Stimulated activated CD8-positive, alpha-beta memory T cell treated with anti-CD3 and anti-CD28 coated beads, Interleukin-7, amount 100 ng/mL, for 48 hours (primary cell): ENCODE measurements at places on chromosomes 3 and 15.

DNA sequence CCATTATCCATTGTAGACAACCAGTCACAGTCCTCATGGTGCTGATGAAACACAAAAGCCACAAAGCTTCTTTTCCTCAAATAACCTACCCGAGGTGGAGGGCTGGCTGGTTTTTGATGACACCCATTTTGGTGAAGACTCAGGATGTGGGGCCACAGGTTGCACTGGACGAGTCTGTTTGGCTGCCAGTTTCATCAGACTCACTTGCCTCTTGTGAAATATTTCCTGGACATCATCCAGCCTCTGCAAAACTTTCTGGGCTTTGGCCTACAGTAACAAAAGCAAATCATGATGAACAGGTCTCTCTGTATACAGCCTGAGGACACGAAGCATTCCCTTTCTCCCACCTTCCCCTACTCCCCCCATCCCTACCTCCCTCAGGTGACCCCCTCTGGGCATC is 42.2 kb downstream of the B3GNT5 start:
- no peak for DNase-seq

GRCh38 chr3:56753206-56753820 is 48.4 kb downstream of the ARHGEF3 start:
- DNase-seq: no peak

GRCh38 chr3:13092621-13093617 is 19.7 kb upstream of the IQSEC1 start:
- DNase-seq: no peak

DNA sequence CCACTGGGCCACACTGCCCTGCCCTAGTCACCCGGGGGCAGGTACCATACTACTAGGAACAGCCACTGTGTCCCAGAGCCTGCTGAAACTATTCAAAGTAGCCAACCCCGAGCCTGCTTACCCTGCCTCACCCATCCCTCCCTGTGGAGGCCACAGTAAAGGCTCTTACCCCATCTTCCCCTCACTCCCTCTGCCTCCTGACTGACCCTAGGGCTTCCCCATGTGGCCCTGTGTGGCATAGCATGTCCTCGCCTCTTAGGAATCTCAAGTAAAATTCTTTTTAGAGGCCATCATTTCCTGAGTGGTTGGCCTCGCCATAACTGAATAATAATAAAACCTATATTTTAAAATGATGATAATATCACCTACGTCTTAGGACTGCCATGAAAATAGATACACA is 112.2 kb upstream of the SLC6A11 start:
- DNase-seq: no peak

GRCh38 chr3:72299321-72299802 is 514.4 kb upstream of the PROK2 start:
- no peak for DNase-seq

- no peak for DNase-seq
Observed at GRCh38 chr3:146283781-146284445, 33.0 kb upstream of the PLSCR4 start.

GRCh38 chr3:118587037-118587741 is 447.5 kb downstream of the IGSF11 start:
- DNase-seq: no peak

DNA sequence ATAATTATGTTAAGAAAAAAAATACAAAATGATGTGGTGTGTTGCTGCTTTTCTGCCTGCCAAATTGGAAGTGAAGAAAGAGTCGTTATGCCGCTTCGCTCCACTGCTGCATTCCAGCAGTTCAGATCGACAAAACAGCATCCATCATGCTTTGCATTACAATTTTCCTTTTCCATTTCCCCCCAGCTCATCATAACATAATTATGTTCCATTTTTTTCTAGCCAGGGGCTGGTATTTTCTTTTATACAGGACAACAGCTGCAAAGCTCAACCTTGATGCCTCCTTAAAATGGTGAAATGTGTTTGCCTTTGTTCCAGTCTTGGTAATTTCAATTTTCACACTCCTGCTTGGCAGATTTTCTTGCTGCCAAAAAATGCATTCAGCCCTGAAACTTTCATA is 44.9 kb upstream of the KBTBD12 start:
- DNase-seq: no peak

- no peak for DNase-seq
Observed at GRCh38 chr3:184907681-184908649, 96.0 kb downstream of the VPS8 start.

- no peak for DNase-seq
Observed at GRCh38 chr3:99774467-99774866, 43.2 kb upstream of the CMSS1 start.

GRCh38 chr3:119831941-119832371 is 50.1 kb downstream of the NR1I2 start:
- DNase-seq: no peak

DNA sequence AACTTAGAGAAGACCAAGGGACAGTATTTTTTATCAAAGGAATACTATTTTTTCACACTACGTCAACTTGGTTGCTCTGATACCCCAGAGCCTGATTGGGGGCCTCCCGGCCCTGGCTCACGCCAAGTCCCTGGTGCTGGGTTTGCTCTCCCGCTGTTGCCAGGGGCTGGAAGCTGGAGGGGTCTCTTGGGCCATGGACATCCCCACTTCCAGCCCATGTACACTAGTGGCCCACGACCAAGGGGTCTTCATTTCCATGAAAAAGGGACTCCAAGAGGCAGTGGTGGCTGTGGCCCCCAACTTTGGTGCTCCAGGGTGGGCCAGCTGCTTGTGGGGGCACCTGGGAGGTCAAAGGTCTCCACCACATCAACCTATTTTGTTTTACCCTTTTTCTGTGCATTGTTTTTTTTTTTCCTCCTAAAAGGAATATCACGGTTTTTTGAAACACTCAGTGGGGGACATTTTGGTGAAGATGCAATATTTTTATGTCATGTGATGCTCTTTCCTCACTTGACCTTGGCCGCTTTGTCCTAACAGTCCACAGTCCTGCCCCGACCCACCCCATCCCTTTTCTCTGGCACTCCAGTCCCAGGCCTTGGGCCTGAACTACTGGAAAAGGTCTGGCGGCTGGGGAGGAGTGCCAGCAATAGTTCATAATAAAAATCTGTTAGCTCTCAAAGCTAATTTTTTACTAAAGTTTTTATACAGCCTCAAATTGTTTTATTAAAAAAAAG is 20.3 kb upstream of the BSN start:
- DNase-seq: no peak

- DNase-seq: no peak
Observed at GRCh38 chr3:194279701-194280360, 71.3 kb downstream of the CPN2 start.

DNA sequence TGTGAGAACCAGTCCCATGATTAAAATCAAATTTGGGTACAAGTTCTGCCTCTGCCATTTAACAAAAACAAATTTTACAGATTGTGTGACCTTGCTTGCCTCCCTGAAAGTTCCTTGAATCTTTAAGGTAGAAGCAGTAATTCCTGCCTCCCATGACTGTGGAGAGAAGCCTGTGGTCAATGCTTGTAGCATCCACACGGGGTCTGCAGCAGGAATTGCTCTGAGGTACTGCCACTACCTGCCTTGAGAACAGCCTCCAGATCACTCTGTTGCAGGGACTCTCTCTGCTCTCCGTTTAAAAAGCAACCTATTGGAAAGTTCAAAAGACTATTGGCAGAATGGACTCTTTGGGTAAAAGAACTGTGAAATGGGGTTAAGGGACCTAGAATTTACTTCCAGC is 75.9 kb downstream of the SST start:
- DNase-seq: no peak

DNA sequence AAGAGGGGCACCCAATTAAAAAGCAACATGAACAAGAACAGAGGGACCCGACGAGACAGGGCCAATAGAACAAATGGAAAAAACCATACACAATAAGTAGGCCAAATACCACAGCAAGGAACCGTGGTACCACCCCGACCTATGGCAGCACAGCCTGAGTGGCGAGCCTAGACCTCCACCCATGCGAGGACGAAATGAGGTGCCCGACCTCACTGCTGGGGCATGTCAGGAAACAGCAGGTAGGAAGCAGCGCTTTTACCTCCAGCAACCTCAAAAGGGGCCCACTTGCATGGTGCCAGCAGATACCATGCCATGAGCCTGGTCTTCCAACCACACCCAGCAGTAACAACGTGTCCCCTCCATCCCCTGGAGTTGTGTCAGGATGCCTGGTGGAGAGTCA is 77.9 kb downstream of the PCSK6 start:
- DNase-seq: no peak

GRCh38 chr3:9316881-9317361 is 45.9 kb upstream of the THUMPD3 start:
- no peak for DNase-seq

DNA sequence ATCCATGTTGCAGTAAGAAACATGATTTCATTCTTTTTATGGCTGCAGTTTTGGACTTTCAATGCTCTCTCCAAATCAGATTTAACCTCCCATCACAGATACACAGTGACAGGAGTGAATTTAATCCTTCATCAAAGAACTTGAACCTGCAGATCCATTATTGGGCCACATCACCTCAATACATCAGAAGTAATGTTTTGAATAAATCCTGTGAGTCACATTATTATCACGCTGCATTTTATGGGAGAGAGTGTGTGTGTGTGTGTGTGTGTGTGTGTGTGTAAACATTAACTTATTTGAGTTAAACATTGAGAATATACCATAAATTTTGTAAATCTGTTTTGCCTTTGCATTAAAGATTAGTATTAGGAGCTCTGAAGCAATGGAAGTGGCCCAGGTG is 316.7 kb downstream of the FOXP1 start:
- DNase-seq: no peak

GRCh38 chr15:44812029-44812517 is 75.7 kb downstream of the TRIM69 start:
- DNase-seq: no peak

GRCh38 chr3:94967196-94967595 is 904.3 kb downstream of the NSUN3 start:
- no peak for DNase-seq

DNA sequence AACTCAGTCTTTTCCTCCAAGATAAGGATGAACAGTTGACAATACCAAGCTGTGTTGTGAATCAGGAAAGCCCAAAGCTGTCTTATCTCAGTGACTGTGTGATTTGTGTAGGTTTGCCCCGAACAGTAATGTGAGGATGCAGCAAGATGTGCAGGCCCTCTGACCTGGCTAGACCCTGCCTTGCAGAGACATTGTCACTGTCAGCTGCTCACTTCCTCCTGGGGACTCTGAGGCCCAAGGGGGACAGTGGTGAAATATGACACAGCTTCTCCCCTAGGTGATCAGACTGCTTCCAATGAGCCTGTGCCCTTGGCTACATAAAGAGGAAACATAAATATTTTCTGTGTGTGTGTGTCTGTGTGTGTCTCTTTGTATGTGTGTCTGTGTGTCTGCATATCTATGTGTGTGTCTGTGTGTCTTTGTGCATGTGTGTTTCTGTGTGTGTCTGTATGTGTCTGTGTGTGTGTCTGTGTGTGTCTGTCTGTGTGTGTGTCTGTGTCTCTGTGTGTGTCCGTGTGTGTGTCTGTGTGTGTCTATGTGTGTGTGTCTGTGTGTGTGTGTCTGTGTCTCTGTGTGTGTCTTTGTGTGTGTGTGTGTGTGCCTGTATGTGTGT is 21.7 kb downstream of the LRRK1 start:
- DNase-seq: no peak

DNA sequence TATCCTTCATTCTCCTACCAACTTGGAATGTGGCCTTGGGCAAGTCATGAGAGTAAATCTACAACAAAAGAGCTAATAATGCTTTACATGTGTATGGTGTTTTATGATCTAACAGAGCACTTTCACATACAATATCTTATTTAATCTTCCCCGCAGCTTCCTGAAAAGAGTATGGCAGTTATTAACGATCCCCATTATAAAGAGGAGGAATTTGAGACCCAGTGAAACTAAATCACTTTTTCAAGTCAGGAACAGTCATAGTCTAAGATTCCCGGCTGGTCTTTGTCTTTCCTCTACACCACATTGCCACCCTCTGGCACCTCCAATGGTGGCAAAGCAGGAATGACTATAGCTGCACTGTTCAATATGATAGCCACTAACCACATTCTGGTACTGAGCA is 69.7 kb upstream of the CMSS1 start:
- no peak for DNase-seq

GRCh38 chr3:175585898-175586297 is 726.8 kb downstream of the NAALADL2 start:
- DNase-seq: no peak

DNA sequence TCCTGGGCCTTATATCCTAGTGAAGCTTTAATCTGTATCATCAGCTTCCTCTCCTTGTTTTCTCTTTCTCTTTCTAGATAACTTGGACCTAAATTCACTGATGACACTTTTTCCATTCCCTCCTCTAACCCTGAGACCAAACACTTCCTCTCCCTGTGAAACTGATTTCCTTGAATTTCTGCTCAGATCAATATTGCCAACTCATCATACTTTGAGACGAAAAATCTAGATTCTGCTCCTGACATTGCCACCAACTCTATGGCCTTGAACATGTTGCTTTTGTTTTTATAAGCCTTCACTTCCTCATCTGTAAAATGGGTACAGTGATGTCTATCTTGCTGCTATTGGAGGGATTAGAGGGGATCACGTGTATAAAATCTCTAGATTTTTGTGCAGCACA is 42.7 kb upstream of the RASGRF1 start:
- no peak for DNase-seq

GRCh38 chr3:106068381-106068780 is 199.6 kb upstream of the CBLB start:
- DNase-seq: no peak

GRCh38 chr3:115615001-115615814 is 8.1 kb upstream of the GAP43 start:
- no peak for DNase-seq
